ENCODE measurements at places on chromosomes 1 and 21.

DNA sequence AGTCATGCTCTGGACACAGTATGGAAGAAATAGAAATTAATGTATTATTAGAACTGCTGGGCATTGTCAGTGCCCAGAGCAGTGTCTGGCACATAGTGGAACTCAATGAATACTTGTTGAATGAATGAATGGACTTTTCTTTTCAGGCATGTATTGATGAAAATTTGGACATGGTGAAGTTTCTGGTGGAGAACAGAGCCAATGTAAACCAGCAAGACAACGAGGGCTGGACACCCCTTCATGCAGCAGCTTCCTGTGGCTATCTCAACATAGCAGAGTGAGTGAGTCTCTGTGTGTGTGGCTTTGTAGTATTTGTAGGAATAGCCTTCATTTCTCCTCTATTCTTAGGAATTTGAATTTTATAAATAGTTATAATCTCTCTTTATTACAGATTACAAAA is 68.1 kb downstream of the PPP1R12B start:
- DNase-seq, result no peak

DNA sequence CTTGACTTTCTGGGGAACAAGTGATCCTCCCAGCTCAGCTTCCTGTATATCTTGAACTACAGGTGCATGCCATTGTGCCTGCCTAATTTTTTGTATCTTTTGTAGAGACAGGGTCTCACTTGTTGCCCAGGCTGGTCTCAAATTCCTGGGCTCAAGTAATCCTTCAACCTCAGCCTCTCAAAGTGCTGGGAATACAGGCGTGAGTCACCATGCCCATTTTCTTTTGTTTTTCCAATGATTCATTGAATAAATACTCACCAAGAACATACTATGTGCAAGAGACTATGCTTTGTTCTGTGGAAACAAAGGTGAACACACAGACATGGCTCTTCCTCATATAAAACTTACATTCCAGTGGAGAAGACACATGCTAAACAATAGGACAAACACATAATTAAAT is 407.8 kb upstream of the DAB1 start:
- DNase-seq, result no peak

- DNase-seq, result no peak
Observed at GRCh38 chr1:53606651-53607051, 132.3 kb downstream of the GLIS1 start.

DNA sequence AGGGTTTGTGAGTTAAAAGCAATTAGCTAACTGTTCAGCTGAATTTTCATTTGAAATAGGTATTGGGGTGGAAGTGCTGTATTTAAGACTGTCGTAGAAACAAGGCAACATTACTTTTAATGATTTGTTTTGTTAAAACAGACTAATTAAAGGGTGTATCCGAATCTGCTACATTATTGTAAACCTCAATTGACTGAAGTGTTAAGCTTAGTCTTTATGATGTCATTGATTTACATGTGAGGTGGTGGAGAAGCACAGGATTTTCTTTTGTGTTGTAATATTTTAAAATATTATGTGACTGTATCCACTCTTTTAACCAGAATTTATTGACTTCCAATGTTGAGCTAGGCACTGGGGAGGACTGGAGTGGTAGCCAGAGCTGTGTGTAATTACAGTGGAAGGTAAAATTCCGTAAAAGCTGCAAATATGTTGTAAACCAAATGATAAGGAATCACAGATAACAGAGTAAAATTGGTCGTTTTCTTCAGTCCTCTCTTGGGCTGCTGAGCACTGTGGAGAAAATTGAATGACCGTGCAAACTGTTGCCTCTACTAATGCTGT is 1.6 kb downstream of the HOOK1 start:
- no peak for DNase-seq

DNA sequence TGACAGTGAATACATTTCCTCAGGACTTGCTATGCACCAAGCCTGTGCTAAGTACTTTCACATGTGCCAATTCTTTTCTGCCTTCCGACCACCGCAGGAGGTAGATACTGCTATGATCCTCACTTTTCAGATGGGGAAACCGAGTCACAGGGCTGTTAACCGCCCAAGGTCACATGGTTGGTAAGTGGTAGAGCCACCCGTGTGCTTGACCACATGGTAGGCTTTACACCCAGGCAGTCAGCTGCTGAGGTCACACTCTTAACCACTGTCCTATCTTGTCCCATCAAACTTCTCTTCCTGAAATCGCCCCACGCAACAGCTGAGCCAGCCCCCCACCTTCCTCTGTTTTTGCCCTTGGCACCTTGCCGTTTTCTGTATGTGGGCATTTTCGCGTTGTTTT is 31.0 kb upstream of the SDHB start:
- no peak for DNase-seq

DNA sequence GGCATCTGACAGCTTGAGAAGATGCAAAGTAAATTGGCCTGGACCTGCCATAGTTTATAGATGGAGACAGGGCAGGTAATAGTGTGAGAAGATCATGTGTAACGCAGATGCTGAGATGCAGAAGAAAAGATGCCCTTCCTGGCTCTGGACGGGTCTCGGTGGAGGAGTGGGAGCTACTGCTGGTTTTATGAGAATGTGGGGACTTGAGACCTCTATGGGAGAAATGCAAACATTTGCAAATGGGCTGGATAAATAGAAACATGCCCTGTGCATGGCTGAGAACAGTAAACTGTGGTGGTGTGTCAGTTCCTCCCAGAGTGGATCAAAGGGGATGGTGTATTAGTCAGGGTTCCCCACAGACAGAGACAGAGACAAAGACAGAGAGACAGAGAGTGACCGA is 21.9 kb downstream of the UBASH3A start:
- no peak for DNase-seq

DNA sequence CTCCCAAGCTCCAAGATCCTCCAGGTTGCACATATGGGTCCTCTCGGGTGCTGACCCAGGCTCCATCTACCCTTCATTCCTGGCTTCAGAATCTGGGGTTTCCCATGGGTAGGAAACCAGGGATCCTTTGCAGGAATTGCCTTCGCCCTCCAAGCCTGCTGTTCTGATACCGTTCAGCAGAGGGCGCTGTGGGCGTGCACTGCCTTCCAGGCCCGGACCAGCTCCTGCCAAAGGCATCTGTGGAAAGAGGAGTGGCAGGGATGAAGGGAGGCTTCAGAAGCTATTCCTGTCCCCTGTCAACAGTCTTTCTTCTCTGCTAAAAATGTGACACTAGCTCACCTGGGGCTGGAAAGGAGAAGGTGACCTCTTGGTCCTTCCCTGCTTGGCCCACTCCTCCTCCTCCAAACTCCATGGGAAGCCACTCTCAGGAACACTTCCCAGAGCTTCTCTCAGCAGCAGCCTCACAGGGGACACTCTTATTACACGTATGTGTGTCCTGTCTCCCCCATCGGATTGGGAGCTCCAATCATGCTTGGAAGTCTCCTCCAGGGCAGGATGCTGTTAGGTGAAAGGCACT is 71.2 kb downstream of the VWA5B1 start:
- no peak for DNase-seq

DNA sequence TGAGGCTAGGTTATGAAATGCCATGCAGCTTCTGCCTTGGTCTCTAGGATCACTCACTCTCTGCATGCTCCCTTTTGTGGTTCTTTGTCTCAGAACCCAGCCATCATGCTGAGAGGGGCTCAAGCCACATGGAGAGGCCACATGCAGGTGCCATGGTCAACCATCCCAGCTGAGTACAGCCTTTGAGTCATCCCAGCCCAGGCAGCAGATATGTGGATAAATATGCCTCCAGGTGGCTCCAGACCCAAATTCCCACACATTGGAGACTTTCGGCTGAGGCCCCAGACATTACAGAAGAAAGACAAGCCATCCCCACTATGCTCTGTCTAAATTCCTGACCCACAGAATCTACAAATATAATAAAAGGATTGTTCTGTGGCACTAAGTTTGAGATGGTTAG is 102.0 kb downstream of the LHX9 start:
- no peak for DNase-seq

GRCh38 chr1:83527987-83528386 is 470.9 kb downstream of the TTLL7 start:
- DNase-seq, result no peak
